ENCODE measurements at places on chromosomes 4 and X.
A peak's percentile ranks its signal among the peaks of the same experiment; 100 is the strongest.

GRCh38 chr4:122007016-122007415 is 55.2 kb upstream of the TRPC3 start:
- no peak for DNase-seq

GRCh38 chr4:171281359-171281758 is 531.8 kb upstream of the GALNTL6 start:
- DNase-seq, result no peak

DNA sequence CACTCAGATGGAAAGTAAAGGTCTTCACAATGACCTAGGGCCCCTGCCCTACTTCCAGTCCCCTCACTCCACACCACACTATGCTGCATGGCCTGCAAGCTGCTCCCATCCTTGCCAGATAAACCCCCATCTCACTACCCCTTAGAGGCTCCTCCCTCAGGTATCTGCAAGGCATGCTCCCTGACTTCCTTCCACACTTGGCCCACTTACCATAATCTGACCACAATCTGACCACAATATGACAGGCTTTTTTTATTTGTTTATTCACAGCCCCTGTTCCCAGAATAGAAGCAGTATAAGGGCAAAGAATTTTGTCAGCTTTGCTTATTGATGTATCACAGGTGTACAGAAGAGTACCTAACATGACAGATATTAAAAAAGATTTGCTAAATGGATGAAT is 124.7 kb downstream of the CAMK2D start:
- DNase-seq, result no peak

- DNase-seq, result no peak
Observed at GRCh38 chrX:12686331-12686730, 104.9 kb upstream of the PRPS2 start.

DNA sequence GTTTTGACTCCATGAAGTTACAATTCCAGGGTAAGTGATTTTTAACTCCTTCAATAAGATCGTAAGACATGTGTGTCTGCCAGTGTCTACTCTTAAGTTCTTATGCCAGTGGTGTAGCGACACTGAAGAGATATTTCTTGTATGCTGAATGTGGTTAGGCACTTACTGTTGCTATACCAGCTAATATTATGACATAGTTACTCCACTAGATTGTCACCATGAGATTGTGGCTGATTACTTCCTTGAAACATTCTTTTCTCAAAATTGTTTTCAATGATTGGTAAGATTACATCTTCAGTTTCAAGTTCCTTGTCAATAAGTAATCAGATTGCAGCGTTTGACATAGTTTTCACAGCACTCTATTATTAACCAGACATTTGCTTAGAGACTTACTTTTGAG is 60.6 kb upstream of the PAGE5 start:
- DNase-seq, result no peak

GRCh38 chr4:169383724-169384123 is 113.0 kb upstream of the SH3RF1 start:
- no peak for DNase-seq

- DNase-seq, result no peak
Observed at GRCh38 chrX:24448762-24449250, 16.3 kb upstream of the PDK3 start.

DNA sequence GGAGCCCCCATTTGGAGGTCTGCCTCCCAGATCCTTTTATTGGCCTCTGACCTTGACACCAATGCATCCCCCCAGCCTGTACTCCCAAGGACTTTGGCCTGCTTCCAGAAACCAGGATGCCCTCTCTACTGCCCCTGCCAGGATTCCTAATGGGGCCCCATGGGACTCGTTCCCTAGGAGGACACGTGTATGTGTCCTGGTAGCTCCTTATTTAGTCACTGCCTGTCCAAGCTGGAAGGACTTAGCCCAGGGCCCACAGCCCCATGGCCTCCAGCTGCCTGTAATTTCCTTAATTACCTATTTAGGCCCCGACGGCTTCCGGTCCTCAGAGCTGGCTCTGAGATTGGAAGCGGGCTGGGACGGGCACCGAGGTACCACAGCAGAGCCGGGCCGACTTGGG is 9.4 kb downstream of the ATP2B3 start:
- no peak for DNase-seq

DNA sequence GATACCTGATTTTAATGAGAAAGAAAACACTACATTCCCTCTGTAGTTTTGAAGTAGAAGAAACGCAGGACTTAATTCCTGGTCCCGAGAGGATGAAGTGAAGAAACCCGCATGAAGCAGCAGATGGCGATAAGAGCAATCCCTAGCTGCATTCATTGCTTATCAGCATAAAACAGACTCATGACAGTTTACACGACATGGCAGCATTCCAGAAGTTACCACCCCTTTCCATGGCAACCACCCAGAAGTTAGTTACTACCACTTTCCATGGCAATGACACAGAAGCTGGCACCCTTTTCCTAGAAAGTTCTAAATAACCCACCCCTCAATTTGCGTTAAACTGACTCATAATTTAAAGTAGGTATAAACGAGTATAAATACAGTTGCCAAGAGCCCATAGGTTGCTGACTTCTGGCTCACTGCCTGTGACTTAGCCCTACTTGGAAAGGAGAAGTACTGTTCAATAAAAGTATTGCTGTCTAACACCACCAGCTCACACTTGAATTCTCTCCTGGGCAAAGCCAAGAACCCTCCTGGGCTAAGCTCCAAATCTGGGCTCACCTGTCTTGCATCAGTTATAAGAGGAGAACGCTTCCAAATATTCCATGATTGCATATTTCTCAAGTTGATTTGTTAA is 5.5 kb upstream of the XAGE2 start:
- no peak for DNase-seq

- no peak for DNase-seq
Observed at GRCh38 chr4:43959976-43960375, 488.6 kb downstream of the KCTD8 start.

- no peak for DNase-seq
Observed at GRCh38 chr4:140249351-140249750, 95.4 kb upstream of the MAML3 start.

DNA sequence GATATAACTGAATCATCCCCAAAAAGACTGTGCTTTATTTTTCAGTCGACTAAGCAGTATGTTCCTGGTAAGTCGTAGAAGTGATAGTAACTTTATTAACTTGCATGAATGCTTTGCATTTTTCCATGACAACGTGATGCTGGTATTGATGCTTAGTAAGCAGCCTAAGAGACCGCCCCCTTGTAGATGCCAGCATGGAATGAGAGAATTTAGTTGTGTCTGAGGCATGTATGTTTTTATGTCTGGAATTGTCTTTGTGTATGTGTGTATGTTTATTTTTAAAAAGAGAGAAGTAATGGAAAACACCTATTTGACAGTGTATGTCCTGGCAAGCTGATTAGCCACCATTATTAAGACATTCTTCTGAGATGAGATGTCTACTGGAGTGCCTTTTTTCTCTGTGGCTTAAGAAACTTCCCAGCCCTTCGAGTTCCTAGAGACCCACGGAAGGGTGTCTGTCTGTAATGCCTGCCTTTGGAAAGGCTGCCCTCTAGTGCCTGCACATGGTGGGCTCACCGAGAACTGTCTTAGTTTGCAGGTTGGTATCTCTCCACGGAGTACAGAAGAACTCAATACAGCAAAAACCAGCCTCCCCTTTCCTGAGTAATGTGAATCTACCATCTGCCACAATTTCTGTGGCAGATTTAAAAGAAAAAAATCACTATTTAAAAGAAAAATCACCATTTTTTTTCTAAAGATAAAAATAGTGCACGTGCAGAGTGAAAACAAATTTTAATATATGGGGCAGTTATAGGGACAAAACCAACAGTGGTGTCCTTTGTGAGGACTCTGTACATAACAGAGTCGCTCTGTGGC is 85.9 kb downstream of the AASDH start:
- DNase-seq, result peak; percentile 31

DNA sequence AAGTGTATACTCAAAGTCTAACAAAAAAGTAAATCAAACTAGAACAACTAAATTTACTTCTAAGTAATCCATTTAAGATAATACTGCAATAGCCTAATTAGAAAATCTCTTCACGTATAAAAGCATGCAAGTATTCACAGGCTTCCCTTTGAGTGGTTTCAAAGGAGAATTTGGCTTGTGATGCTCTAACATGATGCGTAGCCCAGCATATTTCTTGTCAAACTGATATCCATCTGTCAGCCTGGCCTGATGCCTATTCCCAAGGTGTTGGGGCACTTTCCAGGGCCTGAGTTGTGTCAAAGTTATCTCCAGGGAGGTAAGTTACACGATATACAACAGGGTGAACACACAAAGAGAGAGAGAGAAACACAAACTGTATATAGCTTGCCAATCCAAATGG is 287.0 kb upstream of the MAGEB18 start:
- DNase-seq, result no peak

- no peak for DNase-seq
Observed at GRCh38 chrX:132375941-132376340, 112.9 kb downstream of the MBNL3 start.

GRCh38 chr4:124685851-124686250 is 26.7 kb downstream of the ANKRD50 start:
- DNase-seq, result no peak

- DNase-seq, result no peak
Observed at GRCh38 chrX:15761564-15762191, 23.6 kb downstream of the CA5B start.

DNA sequence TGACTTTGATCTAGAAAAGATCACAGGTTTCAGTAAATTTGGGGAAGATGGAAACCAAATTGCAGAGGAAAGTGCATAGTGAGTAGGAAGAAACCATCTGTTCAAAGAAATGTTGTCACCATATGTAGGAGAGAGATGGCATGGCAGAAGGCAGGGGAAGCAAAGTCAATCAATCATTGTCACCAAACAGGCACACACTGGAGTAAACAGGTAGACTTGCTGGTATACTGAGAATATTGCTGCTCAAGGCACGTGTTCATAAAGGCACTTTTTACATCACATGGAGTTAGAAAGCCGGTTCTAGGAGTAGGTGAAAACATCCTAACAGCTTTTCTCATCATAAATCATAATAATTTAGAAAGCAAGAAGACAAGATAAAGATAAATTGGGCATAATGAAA is 550.5 kb upstream of the FAT1 start:
- DNase-seq, result no peak

DNA sequence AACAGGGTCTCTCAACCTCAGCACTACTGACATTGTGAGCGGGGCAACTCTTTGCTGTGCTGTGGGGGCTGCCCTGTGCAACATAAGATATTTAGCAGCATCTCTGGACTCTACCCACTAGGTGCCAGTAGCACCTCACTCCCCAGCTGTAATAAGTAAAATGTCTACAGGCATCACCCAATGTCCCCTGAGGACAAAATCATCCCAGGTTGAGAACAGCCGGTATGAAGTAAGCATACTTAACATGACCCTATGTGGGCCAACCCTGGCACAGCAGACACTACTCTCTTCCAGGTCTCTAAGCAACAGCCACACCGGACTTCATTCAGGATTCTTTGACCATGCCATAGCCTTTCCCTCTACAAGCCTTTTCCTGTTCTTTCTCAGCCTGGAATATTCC is 10.5 kb upstream of the MGST2 start:
- DNase-seq, result no peak

DNA sequence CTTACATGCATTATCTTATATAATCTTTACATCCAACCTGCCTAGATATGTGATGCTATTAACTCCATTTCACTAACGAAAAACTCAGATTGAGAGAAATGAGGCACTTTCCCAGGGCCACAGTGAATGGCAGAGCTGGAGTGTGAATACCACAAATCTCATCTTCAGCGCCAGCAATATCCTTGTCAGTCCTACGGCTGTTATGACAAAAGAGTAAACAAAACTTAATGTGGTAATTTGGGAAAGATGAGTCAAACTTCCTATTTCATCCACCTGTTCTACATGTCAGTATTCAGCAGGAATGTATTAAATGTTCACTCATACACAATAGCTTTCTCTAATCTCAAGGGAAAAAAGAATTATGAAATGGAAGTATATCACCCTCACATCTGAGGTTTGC is 56.9 kb downstream of the FAT1 start:
- no peak for DNase-seq

- DNase-seq, result no peak
Observed at GRCh38 chr4:73895201-73896175, 26.3 kb downstream of the CXCL1 start.

DNA sequence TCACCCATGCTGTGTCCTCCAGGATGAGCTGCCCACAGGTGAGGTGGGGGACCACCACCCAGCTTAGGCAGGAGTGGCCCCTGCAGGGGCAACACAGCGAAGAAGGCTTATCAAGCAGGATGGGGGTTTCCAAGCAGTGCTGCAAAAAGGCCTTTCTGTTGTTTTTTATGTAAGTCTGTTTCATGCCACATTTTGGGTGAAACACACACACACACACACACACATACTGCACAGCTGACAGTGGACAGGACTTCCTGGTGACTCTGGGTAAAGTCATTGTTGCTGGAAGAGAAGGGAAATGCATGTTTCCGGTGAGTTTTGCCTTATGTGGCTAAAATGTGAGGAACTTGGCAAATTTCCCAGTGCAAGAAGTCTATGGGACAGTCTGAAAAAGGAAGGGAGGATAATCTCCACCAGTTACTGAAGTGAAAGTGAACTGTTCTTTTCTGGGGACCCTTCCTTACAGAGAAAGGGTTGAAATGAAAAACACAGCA is 119.2 kb downstream of the IRF2 start:
- no peak for DNase-seq

- no peak for DNase-seq
Observed at GRCh38 chrX:19823031-19823430, 64.4 kb downstream of the SH3KBP1 start.

GRCh38 chr4:14293582-14293981 is 666.1 kb upstream of the BOD1L1 start:
- no peak for DNase-seq

DNA sequence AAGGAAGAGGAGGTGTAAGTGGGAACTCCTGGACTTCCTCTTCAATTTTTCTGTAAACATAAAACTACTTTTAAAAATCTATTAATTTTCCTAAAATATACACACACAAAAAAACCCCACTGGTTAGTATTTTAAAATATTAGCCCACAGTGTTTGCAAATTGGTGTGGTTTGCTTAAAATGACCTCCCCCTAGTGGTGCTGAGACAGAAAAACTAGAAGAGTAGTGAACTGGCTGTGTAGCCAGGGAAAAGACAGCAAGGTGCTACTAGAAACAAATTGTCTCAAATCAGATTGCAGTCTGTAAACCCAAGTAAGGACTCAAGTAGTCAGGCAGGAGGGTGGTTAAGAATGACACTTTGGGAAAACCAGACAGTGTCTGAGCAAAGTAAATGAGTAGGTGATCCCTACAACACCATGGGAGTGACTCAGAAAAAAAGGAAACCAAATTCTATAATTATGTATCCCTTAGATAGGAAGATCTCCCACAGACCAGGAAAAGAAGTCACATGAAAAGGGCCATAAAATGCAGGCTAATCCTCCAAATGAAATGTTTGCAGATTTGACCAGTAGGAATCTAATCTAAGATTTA is 26.0 kb downstream of the AMTN start:
- no peak for DNase-seq

GRCh38 chr4:182768838-182769237 is 148.3 kb downstream of the DCTD start:
- no peak for DNase-seq
